AG08395 (cell line): ENCODE measurements at places on chromosomes 1 and 21.

- DNase-seq = peak; percentile 11
These were observed 42.8 kb upstream of the IFI44L start for GRCh38 chr1:78577257-78578100.

DNA sequence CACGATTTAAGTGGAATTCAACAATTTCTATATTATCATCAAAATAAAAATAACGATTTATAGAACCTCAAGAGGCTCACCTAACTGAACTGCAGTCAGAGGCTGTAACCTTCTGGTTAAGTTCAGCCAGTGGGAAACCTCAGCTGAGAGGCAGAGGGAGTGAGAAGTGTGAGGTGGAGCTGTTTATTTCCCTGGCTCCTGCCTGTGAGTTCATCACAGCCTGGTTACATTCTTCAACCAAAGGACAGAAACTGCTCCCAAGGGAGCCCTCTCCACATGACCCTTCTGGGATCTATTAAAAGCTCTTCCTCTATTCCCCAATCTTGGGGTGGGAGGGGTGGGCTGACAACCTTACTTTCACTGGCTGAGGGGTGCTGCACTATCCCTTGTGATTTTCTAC lies 22.2 kb downstream of the DYNLT5 start:
- no peak for DNase-seq

- DNase-seq = no peak
These were observed 40.6 kb downstream of the TCP10L start for GRCh38 chr21:32544697-32545096.

DNA sequence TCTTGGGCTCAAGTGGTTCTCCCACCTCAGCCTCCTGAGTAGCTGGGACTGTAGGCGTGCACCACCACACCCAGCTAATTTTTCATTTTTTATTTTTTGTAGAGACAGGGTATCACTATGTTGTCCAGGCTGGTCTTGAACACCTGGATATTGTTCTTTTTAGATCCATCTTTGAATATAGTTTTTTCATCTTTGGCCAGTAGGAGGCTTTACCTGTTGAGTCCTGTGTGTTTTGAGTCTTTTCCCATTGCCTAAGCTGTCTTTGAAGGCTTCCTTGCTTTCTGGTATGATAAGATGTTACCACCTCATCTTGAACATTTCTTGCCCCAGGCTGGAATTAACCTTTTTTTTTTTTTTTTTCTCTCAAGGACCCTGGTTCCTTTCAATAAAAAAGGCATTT lies 387.8 kb upstream of the RUNX1 start:
- no peak for DNase-seq

DNA sequence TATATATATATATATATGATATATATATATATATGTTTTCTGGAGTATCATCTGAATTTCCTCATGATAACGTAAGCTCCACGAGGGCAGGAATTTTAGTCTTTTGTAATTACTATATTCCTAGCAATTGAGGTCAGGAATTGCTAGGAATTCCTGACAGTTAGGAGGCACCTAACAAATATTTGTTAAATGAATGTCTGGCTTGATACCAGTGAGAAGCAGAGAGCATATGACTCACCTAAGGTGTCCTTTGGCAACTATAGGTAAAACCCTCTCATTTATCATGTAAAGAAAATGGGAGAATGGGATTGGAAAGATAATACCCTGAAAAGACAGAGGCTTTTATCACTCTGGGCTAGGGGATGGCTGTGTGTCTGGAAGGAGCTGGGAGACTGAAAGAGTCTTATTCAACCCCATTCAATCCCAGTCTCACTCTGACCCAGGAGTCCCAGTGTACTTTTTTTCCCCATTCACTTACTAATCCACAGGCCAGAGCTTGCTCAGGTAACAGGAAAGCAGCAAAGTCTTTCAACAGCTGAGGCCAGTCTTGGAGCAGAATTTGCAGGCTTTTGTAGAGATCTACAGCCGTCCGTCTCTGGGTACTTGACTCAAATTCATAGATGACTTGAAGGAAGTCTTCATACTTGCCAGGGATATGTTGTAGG lies 71.2 kb downstream of the DAP3 start:
- no peak for DNase-seq

GRCh38 chr1:2532485-2533160 lies 2.6 kb upstream of the HES5 start:
- DNase-seq = no peak
